Foreskin fibroblast (primary cell): ENCODE measurements at places on chromosomes 3 and 15.

DNA sequence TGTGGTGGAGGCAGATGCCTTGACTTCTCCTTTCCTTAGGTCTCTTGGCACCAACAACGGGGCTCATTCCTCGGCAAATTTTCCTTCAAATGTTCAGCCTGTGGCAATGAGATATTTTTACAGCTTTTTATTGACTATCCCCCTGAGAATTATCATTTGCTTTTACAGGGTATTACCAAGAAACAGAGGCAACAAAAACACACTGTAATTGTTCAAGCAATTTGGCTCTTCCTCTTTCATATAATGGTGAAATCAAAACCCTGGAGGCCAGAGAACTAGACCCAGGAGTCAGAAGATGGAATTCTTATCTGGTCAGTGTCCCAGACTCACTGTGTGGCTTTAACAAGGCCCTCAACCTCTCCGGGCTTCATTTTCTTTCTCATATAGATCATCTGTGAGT is 40.1 kb downstream of the TRIM42 start:
- no peak for DNase-seq

DNA sequence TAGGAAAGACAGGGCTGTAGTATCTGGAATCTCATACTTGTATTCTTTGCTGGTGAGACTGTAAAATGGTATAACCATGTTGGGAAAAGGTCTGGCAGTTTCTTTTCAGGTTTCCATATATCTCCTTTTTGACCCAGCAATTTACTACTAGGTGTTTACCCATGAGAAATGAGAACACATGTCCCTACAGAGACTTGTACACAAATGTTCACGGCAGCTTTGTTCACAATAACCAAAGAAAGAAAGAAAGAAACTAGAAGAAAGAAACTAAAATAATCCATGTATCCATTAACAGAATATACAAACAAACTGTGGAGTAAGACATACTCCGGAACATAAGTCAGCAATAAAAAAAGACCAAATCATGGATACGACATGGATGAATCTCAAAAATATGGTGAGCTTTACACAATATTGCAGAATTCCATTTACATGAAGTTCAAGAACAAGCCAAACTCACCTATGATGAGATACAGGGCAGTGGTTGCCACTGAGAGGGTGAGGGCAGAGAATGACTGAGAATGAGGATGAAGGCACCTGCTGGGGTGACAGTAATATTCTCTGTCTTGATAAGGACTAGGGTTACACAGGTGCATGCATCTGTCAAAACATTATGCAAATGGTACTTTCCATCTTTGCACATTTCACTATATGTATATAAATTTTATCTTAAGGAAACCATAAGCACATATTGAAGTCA is 2.7 kb downstream of the RFTN1 start:
- DNase-seq = no peak

DNA sequence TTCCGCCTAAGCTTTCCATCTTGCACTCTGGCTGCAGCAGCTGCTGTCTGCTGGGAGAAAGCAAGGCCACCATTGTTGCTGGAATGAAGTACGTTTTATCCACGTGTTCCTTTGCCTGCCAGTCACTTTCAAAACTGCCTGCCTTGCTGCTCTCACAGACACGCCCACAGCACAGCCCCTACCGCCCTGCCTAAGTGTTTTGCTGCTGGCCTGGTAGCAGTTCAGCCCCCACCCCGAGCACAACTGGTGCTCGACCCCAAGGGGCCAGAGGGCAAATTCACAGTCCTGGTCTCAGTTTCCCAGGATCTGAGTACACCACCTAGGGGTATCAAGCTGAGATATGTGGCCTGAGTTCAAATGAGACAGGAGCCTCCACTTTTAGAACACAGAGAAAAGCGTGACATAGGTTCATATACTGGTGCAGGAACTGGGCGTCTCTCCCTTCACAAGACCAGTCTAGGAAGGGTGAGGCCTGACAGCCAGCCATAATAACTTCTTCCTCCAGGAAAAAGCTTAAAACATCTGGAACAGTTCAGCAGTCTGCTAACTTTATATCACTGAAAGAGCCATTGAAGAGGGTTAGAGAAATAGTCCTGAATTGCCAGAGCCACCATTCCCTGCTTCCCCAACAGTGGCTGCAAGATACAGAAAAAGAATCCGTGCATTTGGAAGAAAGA is 1012.3 kb downstream of the ZPLD1 start:
- DNase-seq = no peak

- no peak for DNase-seq
Measured at GRCh38 chr3:27641888-27642601, 80.1 kb downstream of the EOMES start.

DNA sequence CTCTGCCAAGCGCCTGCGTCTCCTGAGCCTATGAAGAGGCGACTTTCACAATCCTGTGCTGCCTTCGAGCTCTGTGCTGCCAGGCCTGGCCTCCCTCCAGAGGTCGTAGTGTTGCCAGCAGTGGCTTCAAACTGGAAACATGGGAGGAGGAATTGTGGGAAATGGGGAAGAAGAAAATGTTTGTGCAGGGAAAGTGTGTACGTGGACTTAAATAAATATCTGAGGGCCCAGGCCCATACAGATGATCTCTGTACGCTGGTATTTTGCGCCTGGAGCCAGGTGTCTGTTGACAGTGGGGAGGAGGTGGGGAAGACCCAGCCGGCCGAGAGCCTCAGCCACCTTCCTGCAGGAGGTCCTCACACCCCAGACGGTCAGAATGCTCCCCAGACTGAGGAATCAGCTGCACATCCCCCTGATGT is 44.6 kb downstream of the ZBTB38 start:
- peak; percentile 86 for DNase-seq

DNA sequence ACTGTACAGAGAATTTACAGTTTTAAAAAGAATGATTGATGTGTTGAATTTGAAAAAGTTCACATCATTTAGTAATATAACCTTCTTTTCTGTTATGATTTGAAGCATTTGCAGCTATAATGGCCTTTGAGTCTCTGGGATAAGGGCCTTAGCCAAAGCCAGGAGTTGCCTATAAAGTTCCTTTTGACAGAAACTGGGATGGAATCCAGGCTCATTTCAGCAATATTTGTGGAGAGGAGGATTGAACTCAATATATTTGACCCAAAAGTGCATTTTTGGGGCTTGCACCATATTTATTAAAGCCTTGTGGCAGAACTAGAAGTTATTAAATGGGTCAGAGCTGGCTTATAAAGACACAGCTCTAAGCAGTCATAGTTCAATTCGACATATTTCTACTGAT is 348.7 kb upstream of the EPHA3 start:
- no peak for DNase-seq

- no peak for DNase-seq
Measured at GRCh38 chr15:80405970-80406369, 1.8 kb downstream of the ARNT2 start.

DNA sequence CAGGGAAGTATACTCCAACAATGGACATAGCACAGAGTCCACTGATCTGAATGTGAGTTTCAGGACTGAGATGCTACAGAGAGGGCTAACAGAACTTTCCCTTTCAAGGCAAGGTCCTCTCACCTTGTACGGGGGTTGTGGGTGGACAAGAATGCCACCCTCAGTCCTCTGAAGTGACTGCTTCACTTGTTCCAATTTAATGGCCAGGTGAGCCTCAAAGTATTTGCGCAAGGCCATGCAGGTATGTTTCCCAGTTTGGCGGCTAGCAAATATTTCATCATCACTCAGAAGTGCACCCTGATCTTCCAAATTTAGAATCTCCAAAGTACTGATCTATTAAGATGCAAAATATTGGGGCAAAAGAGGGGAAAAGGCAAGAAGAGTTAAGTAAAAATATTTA is 38.1 kb downstream of the RBM15B start:
- no peak for DNase-seq

- DNase-seq = no peak
Measured at GRCh38 chr3:67329358-67329757, 325.1 kb downstream of the SUCLG2 start.

DNA sequence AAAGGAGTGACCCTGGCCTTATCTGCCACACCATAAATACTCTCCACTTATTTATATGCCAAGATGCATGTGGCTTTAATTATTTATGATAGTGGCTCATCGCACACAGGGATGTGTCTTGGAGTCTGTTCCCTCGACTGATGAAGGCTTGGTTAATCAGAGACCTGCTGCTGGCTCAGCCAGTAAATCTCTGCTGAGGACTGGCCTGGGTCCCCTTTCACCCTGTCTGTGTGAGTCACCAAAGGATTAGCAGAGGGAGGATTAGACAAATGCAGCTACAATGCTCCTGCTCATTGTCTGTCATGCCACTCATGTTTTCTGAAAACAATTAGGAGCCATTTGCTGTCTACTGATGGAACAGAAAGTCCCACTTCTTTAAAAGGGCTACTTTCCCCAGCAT is 226.8 kb downstream of the NTRK3 start:
- peak; percentile 6 for DNase-seq

DNA sequence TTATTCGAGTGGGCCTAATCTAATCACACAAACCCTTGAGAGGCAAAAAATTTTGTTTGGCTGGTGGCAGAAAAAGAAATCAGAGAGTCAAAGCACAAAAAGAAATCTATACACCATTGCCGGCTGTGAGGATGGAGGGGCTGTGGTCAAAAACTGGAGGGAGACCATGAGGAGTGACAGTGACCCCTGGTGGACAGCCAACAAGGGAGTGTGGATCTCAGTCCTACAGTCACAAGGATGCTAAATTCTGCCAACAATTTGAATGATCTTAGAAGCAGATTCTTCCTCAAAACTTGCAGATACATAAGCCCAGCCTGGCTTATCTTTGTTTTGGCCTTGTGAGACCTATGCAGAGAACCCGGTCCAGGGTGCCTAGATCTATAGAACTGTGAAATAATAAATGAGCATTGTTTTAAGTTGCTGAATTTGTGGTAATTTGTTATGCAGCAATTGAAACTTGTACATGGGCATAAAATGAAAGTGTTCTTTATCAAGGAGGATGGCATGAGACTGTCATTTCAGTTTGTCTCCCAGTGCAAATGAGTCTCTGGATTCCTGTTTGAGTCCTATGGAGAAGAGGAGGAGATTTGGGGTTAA is 103.0 kb upstream of the ARHGEF26 start:
- no peak for DNase-seq

- no peak for DNase-seq
Measured at GRCh38 chr3:129699199-129699598, 92.7 kb upstream of the PLXND1 start.

DNA sequence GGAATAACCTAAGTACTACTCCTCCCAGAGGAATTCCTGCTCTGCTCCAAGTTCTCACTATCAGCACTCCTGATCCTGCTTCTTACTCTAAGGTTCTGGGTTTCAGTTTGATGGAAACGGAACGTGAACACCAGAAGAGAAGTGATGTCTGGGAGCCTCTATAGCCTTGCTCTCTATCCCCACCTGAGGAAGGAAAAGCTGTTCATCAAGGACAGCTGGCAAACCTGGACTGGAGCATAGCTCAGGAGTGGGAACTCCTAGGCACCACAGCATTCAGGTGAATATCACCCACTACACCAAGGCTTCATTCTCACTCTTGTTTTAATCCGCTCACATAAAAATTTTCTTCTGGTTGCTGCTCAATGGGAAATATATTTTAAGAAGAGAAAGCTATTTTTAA is 13.0 kb upstream of the CADPS start:
- no peak for DNase-seq

DNA sequence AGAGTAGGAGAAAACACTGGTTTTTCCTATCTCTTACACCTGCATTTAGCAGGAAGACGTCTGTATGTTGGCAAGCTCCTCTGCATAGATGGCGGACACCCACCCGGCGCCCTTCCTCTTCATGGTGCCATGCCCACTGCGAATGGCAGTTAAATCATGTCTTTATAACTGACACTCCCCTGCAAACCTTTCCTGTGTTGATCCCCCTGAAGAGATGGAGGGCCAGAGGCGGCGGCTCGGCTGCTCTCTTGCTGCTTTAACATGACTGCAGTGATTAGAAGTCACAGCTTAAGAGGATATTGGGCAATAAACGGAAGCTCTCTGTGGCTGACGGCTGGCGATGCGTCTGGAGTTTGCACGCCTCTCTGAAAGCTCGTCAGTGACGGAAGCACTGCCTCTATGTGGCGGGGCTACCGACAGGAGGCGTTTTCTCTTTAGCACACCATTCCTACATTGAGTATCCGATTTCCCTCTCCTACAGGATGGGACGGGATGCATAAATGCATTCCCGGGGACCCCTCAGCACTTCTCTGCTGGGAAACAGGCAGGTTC is 25.5 kb upstream of the SNRPA1 start:
- DNase-seq = peak; percentile 49

DNA sequence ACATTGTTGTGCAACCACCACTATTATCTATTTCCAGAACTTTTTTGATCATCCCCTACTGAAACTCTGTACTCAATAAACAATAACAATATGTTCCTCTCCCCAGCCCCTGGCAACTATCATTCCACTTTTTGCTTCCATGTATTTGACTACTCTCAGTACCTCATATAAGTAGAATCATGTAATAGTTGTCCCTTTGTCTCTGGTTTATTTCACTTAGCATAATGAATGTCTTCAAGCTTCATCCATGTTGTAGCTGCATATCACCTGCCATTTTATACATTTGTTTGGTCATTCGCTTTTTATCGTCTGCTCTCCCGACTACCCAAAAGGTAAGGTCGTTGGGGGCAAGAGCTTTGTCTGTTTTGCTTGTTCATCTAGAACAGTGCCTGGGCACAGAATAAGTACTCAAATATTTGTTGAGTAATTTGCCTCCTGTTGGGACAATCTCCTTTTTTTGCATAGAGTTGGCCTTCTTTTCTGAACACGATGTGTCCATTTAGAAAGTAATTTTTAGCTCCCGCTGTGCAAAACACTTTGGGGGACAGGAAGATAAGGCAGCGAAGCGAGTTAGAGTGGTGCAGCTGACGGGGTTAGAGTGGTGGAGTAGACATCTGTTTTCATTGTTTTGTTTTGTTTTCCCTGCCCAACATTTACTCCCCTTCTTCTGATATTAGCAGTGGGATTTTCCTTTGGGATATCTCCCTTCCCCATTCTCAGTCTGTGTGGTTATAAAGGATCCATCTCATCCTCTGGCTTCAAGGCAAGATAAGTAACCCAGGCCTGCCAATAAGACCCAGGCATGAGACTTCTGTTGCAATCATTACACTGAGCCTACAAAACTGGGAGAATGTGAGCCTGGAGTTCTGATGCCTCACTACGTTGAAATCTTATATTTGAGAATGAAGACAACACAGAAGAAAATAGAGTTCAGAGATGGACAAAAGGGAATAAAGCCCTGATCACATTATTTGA is 83.4 kb upstream of the RNU6-1 start:
- DNase-seq = no peak

DNA sequence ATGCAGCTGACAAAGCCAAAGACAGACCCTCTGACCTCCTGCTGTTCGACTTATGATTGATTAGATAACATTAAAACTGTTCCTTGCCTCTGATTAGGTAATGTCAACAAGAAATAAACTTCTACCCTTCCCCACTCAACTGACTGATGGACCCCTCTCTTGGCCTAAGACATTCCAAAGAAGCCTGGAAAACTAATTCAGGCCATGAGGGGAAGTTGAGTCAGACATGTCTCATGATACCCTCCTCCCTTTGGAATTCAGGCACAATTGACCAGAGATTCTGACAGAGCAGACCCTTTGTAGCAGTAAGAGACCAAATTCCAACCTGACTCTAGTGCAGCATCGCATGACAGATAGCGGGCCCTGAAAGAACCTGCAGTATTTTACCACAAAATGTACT is 354.5 kb downstream of the OCA2 start:
- DNase-seq = no peak

GRCh38 chr15:76328106-76328696 is 8.4 kb upstream of the ISL2 start:
- no peak for DNase-seq

GRCh38 chr3:13164893-13165492 is 91.8 kb upstream of the IQSEC1 start:
- no peak for DNase-seq
